Adrenal gland (tissue), 19 donors: ENCODE measurements at places on chromosomes 2 and 18. TPM values are rescaled to one million over a fixed set of nuclear protein-coding genes. Genes with fewer than 3 reads are reported as not detected.

Gene AQP12A
- not detected for polyA plus RNA-seq

Gene KIAA2012
- polyA plus RNA-seq, result 0.09 TPM

Gene ESPNL
- 0.03 TPM for polyA plus RNA-seq

Gene SNED1
- 17.7 TPM for polyA plus RNA-seq

Gene TMEM37
- polyA plus RNA-seq, result 8.5 TPM

Gene ZCCHC2
- polyA plus RNA-seq, result 4.7 TPM

Gene SATB2
- polyA plus RNA-seq, result 5.8 TPM

Gene RESP18
- not detected for polyA plus RNA-seq

Gene CARF
- polyA plus RNA-seq, result 2.2 TPM

Gene CFAP210
- polyA plus RNA-seq, result 0.07 TPM

Gene GALNT13
- polyA plus RNA-seq, result 2.6 TPM

Gene DYNC2LI1
- 61.3 TPM for polyA plus RNA-seq

Gene EDAR
- polyA plus RNA-seq, result not detected

Gene DSC1
- polyA plus RNA-seq, result not detected

Gene REG1B
- 5.1 TPM for polyA plus RNA-seq
